ENCODE measurements at places on chromosomes 7 and 10.

DNA sequence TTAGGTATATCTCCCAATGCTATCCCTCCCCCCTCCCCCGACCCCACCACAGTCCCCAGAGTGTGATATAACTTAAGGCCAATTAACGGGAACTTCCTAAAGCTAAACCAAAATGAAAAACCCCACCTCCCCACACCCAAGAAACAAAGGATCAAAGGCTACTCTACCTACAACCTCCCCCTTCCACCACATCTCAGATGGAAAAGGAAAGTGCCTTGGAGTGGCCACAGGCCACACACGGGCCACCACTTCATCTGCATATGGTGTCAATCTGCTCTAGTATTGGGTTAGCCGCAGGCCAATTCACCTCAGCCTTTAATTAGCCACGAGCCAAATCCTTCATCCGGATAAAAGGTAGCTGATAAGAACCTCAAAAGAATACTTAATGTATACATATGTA, 19.6 kb downstream of the CSTF2T start:
- DNase-seq, result no peak

- no peak for DNase-seq
Observed at GRCh38 chr7:98107313-98107721, 655 bp downstream of the LMTK2 start.

DNA sequence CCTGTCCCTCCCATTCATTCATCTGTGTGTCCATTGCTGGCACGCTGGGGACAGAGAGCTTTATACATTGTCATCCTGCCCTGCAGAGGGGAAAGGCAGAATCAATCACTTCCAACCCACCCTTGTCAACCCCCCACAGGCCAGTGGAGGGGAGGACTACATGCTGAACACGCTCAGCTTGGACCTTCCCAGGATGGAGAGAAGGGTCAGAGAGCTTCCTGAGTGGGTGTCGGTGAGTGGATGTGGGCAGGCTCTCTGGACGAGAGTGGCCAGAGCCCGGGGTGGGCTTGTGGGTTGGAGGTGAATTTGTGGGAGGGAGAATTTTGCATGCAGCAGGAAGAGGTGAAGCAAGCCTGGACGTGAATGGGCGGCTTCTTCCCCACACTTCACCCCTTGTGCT, 93.9 kb downstream of the DNAJB6 start:
- no peak for DNase-seq

DNA sequence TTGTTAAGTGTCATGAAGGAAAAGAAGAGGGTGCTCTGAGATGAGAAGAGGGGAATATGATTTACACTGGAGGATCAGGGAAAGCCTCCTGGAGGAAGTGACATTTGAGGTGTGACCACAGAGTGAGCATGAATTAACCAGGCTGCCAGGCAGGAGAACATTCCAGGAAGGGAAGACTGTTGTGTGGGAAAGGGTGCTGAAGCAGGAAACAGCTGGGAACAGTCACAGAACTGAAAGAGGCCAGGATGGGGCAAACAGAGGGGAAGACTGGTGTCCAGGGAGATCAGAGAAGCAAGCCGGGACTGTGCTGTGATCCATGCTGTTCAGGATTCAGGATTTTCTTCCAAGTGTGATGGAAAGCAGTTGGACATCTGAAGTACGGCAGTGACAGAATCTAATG, 14.9 kb downstream of the HIPK2 start:
- DNase-seq, result no peak

GRCh38 chr10:102001435-102002068, 54.4 kb downstream of the ARMH3 start:
- DNase-seq, result no peak

Measured in HepG2 (cell line).